Ureter (tissue), 1 donor: ENCODE measurements at places on chromosomes 13 and 19. TPM values are rescaled to one million over a fixed set of nuclear protein-coding genes. Genes with fewer than 3 reads are reported as not detected.
A peak's percentile ranks its signal among the peaks of the same experiment; 100 is the strongest.

DNA sequence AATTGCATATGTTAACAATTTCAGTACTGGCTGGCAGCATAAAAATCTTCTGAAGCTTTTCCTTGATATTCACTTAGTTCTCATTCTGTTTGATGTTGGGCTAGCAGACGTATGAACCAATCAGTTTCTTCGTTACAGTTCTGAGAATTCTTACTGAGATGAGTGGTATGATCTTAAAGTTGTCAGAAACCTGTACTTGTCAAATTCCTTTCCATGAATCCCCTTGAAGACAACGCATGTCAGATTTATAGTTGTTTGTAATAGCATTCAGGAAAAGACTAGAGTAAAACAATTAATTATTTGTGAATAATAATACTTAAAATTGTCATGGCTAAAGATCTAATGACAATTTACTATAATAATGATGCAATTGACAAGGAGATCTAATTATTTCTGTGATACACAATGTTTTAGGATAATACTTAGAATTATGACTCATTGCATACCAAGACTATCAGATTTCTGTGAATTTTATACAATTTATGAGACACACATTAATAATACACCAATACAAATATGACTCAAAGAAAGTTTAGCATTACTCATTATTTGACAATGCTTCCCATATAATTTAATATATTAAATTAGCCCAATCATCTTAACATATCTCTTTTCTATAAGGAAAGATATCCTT lies 447.2 kb downstream of the RFC3 start:
- DNase-seq: no peak

DNA sequence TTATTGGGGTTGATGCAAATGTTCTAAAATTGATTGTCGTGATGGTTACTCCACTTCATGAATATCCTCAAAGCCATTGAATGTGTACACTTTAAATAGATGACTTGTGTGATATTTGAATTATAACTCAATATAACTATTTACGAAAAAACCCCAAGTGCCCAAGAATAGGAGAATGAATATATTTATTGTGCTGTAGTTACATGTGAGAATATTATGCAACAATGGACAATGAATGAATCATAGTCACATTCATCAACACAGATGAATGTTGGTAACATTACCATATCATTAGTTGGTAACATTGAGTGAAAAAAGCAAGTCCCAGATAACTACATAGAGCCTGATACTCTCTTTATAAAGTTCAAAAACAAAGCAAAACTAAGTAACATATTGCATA lies 127.8 kb upstream of the UBL3 start:
- DNase-seq: no peak

DNA sequence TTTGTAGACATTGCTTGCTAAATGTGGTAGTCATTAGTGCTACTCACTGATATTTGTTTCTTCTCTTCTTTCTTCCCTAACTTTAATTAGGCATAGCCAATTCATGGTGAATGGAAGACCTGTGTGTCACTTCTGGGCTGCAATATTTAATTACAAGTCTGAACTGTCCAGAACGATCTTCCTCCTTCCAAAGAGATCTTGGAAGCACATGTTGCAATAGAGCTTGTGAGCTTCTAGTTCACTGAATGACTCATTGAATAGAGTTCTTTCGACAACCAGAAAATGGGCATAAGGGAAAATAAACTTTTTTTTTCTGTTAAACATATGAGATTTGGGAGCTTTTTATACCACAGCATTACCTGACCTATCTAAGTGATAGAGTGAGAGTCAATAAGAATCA lies 1264.6 kb downstream of the PCDH9 start:
- no peak for DNase-seq

DNA sequence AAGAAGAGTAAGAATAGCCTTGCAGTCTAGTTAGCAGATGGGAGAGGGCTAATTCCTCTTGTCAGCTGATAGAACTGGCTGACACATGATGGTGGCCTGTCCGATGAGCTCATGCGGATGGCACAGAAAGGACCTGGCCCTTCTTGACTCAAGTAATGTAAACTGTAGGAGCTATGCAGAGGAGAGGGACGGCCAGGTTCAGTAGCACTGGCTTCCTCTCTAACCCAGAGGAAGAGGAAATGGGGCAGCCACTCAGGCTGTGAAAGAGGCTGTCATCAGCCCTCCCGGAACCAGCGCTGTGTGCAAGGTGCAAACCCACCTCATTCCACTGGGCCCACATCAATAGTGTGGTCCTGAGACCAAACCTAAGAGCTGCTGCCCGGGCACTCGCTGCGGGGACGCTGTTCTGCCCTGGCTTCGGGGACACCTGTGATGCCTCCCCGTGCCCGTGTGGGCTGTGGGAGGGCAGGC lies 30.8 kb upstream of the USE1 start:
- no peak for DNase-seq

- DNase-seq: no peak
Measured at GRCh38 chr19:422213-422916, 13.4 kb upstream of the C2CD4C start.

- no peak for DNase-seq
Measured at GRCh38 chr13:40171566-40171965, 494.9 kb downstream of the FOXO1 start.

GRCh38 chr19:55379174-55379573 lies 2.5 kb downstream of the TMEM190 start:
- no peak for DNase-seq

- no peak for DNase-seq
Measured at GRCh38 chr19:6718741-6719539, 1.5 kb downstream of the C3 start.

DNA sequence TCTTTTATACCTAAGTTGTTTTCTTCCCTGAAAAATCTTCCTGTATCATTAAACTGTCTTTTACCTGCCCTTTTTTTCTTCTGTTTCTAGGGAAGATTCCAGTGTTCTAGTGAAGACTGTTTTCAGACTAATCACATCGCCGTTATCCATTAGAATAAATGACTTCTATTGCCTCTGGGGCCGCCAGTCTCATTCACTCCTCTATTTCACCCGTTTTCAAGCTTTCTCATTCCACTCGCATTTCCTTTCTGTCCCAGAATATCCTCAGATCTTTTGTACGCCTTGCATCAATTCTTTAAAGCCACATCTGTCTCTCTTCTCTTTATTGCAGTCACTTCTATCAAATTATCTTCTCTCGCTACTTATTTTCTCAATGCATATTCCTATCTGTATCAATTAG lies 1035.6 kb upstream of the MIR17HG start:
- no peak for DNase-seq

DNA sequence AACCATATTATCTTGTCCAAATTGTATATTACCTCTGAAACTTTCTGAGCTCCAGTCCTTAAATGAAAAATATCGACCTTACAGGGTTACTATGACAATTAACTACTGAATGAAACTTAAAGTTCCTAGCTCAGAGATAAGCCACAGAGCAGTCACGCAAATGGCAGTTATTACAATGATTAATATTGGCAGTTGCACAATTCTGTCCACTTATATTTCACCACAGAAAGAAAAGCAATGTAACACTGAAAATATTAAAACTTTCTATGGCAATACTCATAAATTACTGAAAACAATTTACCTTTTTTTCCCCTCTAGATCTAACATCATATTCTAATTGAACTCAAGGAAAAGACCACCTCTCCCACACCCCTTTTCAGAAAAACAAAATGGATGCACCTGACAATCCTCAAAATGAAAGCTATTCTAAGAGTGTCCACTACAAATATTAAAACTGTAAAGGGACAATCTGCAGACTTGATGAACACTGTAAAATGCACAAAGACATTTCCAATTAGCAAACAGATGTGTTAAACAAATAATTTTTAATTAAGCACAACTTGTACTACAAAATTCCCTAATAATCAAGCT lies 14.6 kb downstream of the LNX2 start:
- no peak for DNase-seq

DNA sequence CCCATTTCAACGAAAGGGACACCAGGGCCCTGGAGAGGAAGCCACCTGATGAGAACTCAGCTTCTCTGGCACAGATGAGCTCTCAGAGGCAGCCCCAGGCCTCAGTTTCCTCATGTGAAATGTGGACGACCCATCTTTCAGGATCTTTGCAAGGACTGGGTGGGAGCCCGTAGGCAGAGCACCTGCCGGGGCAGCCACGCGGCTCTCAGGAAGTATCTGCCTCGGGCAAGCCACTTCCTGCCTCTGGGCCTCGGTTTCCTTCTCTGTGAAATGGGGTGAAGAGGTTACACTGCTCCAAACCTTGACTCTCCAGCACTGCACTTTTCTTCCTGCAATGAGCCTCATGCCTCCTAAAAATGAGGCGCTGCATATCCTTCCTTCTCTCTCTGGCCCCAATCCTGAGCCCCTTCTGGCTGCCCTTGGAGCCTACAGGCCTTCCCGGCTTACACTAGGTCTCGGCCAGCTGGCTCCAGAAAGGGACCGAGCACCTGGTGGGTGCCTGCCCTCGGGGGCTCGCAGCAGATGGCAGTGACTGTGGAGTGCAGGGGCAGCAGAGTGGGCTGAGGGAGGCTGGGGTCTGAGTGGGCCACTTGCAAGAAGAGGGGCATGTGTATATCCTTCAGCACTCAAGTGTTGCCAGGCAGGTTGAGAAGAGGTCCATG lies 3.5 kb downstream of the SSBP4 start:
- no peak for DNase-seq

DNA sequence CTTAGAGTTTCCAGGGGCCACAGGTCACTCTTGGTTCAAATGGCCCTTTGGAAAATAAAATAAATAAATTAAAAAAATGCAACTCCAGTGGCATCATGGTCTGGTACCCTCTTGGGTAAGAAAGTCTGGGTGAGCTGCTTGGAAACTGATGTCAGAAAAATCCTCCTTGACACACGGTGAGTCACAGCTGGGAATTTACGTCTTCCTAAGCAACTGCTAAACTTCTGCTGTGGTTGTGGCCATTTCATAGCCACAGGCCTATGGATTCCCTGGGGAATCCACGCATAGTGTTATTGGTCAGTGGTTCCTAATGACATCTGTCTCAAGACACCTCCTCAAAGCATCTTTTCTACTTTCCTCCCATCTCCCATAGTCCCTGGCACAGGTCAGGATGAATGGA lies 220.8 kb downstream of the COG6 start:
- no peak for DNase-seq

DNA sequence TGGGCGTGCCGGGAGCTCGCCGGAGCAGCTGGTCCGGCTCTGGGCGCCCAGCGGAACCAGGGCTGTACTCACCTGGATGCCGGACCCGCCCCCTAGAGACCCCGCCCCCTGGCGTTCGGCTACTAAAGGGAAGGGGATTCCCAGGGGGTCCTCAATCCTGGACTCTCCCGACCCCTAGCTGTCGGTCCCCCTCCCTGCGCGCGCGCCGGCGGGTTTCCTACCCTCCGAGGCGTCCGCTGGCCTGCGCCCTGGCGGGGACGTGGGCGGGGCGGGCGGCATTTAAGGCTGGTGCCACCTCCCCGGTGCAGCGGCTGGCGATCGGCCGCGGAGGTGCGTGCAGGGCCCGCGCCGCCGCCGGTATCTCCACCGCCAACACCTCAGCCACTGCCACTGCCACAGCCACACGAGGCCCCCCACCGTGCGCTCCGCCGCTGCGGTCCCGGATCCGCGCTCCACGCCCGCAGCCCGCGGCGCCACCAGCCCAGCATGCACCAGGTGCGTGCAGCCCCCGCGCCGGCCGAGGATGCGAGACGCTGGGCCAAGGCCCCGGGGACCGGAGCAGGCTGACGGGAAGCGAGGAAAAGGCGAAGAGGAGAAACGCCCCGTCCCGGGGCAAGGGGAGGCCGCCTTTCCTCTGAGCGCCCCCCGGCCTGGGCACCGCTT lies at the start of gene ATP12A:
TSS of gene ATP12A (plus strand) at position 151 of the 663 bp plus-strand sequence. CDS start at position 487, 336 bp downstream.
- no peak for DNase-seq

GRCh38 chr13:91375116-91375729 lies 23.2 kb upstream of the GPC5 start:
- no peak for DNase-seq

GRCh38 chr19:35396240-35396885 lies 25.5 kb downstream of the GPR42 start:
- DNase-seq: no peak

- no peak for DNase-seq
Measured at GRCh38 chr19:11198175-11198534, 810 bp upstream of the KANK2 start.

DNA sequence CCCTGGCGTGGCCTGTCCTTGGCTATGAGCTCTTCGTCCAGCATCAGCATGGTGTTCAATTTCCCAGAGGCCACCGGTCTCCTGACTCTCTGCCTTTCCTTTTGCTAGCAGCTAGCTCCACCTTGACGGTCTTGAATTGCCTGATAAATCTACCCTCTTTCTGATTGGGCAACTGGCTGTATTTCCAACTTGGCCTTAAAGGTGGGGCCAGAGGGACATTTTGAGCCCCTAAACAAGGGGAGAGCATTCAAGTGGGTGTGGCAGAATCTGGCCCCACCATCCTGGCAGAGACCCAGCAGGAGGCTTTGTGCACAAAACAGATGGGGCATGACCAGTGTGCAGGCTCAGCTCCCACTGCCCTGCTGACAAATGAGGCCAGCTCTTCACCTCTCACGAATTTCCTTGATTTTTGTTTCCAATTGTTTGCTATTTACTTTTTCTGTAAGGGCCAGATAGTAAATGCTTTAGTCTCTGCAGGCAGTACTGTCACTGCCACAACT lies 148.9 kb upstream of the VSTM2B start:
- DNase-seq: peak; percentile 22

DNA sequence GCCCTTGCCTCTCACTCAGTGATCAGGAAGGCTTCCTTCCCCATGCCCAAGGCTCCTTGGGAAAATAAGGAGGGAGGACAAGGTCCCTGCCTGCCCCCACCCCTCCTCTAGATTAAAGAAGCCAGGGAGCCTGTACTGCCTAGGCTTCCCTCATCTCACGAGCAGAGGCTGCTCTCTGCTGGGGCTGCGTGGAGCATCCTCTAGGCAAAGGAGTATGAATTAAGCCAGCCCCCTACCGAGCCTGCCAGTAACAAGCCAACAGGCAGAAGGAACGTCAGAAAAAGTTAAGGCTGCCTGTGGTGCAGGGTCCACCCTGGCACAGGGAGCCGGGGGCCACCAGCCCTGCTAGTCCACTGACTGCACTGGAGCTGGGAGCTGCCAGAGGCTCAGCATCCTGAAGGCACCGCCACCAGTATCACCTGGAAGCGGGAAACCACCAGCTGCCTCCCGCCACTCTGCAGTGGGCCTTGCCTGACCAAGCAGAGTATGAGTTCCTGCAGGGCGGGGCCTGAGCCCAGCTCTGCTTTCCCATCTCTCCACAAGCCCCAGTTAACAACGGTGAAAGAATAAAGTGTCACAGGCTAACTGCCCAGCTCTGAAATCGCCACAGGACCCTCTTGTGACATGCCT lies 6.8 kb downstream of the NAPA start:
- DNase-seq: no peak

The MATK gene
- 1.9 TPM for total RNA-seq

The RNF113B gene
- total RNA-seq: not detected

The RAB3A gene
- 6.1 TPM for total RNA-seq

The SIGLEC9 gene
- 3.2 TPM for total RNA-seq

The KLHL1 gene
- not detected for total RNA-seq

The ZNF729 gene
- not detected for total RNA-seq

The PRR22 gene
- total RNA-seq: 7.3 TPM

The FAM83E gene
- total RNA-seq: 12.7 TPM

The ZNF587 gene
- 60.2 TPM for total RNA-seq

The PCSK4 gene
- 4.5 TPM for total RNA-seq

The LRRC4B gene
- 4.7 TPM for total RNA-seq

The SLC25A41 gene
- not detected for total RNA-seq

The CGB2 gene
- total RNA-seq: not detected

The SMIM44 gene
- total RNA-seq: not detected
